ENCODE measurements at places on chromosomes 13 and 19.

- DNase-seq = no peak
These were observed 8.8 kb upstream of the BBC3 start for GRCh38 chr19:47239610-47240296.

GRCh38 chr13:107992542-107992941 lies 222.8 kb downstream of the LIG4 start:
- DNase-seq = no peak

- peak; percentile 75 for DNase-seq
These were observed 5.4 kb downstream of the KLK1 start for GRCh38 chr19:50817941-50818858.

- no peak for DNase-seq
These were observed 8.2 kb downstream of the CCNE1 start for GRCh38 chr19:29819986-29820385.

- no peak for DNase-seq
These were observed 16.6 kb downstream of the PEG3 start for GRCh38 chr19:56823956-56824355.

DNA sequence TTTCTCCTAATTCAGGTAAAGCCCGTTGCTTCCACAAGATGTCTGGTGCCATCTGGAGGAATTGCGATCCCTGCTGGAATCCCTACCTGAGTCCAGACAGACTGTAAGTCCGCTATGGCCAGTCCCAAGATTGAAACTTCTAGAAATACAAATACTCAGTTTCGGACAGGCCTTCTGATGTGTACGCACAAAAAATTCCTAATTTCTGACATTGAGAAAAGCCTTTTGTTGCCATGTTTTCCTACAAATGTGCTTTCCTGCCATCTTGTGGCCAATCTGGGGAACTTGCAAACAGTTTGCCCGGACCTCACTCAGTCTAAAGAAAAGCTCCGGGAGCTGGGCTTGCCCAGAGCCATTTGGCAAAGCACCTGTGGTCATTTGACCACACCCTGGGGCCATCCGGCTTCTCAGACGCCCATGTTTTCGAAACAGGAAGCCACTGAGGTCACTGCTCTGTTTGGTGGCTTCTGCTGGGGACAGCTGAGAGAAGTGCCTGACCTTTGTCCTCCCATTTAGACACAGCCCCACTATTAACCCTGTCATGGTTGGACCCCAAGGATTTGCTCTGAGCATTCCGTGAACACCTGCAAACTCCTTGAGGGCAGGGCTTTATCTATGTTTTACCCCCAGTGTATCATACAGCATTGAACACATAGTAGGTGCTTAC lies 79.4 kb downstream of the SLC15A1 start:
- peak; percentile 77 for DNase-seq

- peak; percentile 62 for DNase-seq
These were observed 114.9 kb downstream of the PCCA start for GRCh38 chr13:100203696-100204367.
